ENCODE measurements at places on chromosomes 16 and 17.

- no peak for DNase-seq
These were observed 331 bp upstream of the ZNF287 start for GRCh38 chr17:16569358-16569712.

DNA sequence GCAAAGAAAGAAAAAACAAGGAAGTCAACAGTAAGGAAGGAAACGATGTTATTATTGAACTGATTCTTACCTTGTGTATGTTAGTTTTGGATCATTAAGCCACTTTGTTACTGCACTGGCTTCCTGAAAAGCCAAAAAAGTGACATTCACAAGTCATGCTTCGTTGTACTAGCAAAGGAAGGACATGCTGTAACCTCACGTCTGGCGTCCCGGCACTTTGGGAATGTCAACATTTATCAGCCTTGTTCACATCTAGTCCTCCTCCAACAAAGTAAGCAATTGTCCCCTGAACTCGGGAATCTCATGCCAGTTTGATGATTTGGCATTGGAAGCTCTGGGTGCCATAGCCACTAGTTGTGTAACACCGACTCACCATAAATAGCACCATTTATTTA, 731 bp upstream of the MKS1 start:
- DNase-seq: no peak

- no peak for DNase-seq
These were observed 1.3 kb upstream of the KRTAP4-7 start for GRCh38 chr17:41082626-41083025.

DNA sequence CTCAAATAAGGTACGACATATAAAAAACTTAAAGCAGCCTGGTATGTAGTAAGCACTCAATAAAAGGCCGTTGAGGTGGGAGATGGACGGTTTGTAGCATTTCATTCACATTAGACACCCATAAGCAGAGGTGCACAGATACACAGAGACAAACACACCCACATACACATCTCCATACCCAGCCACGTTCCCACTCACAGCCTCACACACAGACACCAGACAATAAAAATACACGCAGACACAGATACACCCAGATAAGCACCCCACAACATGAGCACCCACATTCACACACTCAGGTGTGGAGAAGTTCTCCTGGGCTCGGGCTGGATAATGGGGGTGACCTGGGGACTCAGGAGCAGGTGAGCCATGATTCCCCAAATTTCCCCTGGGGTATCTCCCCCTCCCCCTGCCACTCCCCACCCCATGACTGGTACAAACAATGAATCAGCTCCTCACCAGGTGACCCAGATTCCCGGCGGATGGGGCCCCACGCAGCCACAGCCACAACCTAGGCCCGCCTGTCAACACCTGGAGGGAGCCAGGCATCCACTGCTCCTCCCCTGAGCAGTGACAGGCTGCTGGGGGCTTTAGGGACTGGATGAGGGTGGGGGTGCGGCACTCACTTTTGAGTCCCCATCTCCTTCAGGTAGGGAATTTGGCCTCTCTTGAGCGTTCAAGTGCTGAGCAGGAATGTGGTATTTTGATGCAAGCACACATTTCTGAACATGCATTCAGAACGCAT, 2.7 kb downstream of the DLX3 start:
- no peak for DNase-seq

GRCh38 chr17:71935341-71935740, 185.5 kb upstream of the SOX9 start:
- no peak for DNase-seq

DNA sequence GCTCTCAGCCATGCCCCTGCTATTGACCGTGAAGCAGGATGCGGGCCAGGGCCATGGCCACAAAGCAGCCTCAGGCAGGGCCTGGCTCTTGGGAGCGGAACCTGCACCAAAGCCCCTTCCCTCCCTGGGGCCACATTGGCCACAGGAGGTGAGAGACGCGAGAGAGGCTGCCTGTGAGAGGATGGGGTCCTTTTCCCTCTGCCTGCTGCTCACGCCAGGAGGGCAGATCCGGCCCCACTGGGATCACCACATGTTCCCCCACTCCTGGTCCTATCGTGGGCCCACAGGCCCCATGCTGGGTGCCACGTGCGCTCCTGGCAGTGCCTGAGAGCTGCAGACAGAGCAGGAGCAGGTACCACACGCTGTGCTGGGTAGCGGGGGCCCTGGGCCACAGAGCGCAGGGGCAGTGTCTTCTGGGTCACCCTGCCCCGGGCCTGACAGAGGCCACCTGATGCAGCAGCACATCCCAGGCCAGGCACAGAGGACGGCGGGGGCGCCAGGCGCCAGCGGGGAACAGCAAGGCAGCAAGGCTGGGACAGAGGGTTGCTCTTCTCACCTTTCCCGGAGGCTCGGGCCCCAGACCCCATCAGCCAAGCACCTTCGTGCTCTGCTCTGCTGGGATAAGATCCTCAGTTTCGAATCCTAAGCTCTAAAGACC, 9.2 kb upstream of the NUDT16L1 start:
- DNase-seq: no peak

DNA sequence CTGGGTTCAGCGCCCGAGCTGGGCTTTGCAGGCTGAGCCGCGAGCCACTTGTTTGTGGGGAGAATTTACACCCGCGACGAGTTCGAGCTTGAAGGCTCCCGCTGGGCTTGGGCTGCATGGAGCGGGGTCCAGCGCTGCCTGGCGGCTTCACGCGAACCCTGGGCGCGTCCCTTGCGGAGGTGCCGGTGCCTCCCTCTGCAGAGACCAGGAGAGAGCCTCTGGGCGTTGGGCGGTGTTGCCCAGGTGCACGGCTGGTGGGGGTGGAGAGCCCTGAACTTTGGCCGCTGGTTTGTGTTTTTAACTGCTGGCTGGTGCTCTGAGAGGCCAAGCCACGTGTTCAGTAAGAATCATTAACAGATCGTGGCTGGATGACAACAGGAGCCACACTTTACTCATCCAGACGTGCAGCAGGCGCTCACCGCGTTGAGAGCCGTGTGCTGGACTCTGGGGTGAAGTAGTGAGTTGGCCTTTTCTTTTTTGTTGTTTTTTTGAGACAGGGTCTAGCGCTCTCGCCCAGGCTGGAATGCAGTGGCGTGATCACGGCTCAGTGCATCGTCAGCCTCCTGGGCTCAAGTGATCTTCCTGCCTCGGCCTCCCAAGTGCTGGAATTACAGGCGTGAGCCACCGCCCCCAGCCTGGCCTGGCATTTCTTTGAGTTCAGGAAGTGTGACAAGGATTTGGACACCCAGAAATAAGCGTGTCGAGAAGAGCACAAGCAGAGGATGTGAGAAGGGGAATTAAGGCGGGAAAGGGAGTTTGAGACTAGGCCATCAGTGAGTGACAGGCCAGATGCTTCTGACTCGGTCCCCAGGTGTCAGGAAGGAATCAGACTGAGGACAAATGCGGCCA, 827 bp downstream of the CDK10 start:
- DNase-seq: peak; percentile 78

DNA sequence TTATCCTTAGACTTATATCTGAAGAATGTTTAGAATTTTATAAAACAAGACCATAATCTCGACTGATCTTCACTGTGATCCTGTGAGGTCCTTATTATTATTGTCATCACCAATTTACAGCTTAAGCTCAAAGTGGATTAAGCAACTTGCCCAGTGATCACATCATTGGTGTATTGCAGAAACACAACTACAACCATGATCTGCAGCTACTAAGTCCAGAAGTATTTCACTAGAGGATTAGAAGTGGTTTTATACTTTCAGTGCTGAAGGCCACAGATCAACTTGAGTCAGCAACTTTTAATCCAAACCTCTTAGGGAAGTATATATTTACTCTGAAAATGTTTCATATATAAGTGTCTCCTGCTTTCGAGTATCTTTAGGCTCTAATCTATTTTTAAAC, 624.3 kb upstream of the SOX9 start:
- no peak for DNase-seq

DNA sequence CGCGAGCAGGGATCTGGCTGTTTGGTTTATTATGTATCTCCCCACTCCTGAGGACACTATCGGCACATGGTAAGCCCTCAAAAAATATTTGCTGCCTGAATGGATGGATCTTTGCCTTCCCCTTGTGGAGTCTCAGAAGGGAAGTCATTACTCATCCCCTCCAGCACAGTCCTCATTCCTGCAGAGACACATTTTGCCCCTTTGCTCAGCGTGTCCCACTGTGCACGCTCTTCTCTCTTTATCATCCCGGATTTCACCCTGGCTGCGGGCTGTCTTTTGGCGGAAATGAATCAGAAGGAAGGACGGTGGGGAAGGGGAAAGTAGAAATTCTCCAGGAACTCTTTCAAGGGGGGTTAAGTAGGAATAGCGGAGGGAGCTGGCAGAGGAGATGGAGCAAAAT, 125.2 kb upstream of the CDC42EP4 start:
- no peak for DNase-seq

GRCh38 chr17:36481829-36482228, 4.7 kb upstream of the ZNHIT3 start:
- DNase-seq: no peak

DNA sequence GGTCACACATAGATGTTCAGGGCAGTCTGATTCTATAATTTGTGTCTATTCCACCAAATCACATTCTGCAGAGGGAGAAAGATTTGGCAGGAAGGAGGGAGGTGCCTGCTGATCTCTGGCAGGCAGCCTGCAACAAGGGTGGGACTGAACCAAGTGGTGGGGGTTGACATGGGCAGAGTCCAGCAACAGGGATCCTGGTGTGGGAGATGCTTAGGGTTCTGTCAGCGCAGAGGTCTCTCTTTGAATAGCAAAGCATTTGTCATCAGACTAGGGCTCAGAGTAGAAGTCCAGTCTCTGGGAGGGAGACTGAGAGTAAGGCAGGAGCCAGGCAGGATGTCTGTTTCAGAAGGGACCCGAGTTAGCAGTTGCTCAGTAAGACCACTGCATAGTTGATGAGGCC, 94.6 kb downstream of the UTP18 start:
- DNase-seq: no peak

DNA sequence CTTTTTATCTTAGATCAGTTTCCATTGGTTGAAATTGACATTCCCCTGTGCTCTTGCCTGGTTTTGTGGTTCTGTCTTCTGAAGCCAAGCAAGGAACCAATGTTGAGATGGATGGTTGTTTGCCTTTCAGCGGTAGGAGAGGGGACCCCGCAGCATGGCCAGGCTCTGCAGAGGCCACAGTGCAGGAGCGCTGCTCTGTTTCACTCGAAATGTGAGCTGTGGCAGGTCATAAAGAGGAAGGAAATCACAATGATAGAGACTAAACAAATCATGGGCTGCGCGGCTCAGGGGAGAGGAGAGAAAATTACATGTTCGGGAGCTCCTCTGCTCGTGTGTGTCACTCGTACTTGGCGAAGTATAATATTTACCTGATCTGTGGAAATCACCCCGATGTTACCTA, 148.2 kb downstream of the SNX29 start:
- no peak for DNase-seq

- no peak for DNase-seq
These were observed 104.0 kb downstream of the MRM1 start for GRCh38 chr17:36705283-36705795.

GRCh38 chr17:27489045-27489715, 32.9 kb downstream of the KSR1 start:
- DNase-seq: no peak

DNA sequence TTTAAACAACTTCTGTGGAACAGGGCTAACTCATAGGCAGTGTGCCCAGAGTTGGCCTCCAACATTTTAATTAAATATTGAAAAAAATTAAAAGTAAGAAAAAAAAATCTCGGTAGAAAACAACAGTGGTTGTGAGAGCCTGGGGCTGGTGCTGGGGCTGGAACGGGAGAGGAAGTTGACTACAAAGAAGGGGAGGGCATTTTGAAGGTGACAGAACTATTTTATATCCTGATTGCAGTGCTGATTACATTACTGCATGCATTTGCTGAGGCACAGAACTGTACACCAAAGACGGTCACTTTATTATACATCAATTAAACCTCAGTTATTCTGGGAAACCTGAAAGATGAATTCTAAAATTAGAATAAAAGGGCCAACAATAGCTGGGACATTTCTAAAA, 142.5 kb downstream of the PARN start:
- no peak for DNase-seq

DNA sequence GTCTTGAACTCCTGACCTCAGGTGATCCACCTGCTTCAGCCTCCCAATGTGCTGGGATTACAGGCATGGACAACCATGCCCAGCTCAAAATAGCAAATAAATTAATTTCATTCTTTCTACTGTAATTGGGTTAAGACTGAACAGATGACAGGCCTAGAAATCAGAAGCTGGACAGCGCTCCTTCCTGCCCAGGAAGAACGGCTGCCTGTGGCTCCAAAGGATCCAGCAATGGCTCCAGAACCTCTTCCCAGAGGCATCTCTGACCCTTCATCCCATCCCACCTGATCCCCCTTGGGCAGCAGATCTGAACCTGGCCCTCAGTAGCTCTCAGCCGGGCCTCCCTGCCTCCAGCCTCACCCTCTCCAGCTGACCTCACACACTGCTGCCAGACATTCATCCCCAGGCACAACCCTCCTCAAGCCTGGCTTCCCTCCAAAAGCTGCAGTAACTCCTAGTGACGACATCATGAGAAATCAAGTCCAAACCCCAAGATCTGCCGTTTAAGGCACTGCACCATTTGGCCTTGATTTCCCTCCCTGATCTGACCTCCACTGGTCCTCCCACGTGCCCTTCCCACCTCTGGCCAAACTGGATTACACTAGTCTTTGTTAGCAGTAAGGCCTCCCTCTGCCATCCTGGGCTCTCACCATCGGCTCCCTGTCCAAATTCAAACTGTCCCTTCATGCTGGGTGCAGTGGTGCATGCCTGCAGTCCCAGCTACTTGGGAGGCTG, 3.1 kb upstream of the MIF4GD start:
- DNase-seq: no peak

GRCh38 chr16:19875900-19876299, 8.7 kb downstream of the GPRC5B start:
- no peak for DNase-seq

DNA sequence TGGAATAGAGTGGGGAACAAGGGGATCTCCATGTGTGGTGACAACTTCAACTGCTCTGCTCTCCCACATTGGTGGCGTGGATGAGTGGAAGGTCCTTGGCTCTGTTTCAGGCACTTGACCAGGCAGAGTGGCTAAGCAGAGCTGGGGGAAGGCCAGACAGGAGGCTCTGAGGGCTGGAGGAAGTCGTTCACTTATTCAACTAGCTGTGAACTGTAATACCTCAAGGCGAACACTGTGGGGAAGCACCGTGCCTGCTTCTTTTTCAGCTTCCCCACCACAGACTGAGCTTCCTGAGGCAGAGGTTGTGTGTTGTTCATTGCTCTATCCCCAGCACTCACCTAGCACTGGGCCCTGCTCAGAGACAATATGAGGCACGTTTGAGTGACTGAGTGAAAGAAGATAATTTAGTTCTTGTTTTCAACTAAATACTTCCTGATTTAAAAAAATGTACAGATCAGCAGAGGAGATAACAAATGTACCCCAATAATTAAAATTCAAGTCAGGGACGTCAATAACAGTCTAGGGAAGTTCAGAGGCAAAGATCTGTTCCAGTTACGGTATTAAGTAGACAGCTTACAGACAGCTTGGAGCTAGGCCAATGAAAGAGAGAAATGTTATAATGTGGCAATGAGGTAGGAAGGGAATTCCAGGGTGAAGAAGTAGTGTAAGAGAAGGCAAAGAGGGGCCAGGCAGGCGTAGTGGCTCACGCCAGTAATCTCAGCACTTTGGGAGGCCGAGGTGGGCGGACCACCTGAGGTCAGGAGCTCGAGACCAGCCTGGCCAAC, 34.7 kb downstream of the MYO18A start:
- peak; percentile 71 for DNase-seq

Data from SHP77 (cell line).